Activated CD4-positive, alpha-beta T cell treated with anti-CD3 and anti-CD28 coated beads for 1 hour (primary cell): ENCODE measurements at places on chromosomes 7 and 10.

GRCh38 chr7:125747966-125748365 lies 818.3 kb upstream of the POT1 start:
- no peak for DNase-seq

DNA sequence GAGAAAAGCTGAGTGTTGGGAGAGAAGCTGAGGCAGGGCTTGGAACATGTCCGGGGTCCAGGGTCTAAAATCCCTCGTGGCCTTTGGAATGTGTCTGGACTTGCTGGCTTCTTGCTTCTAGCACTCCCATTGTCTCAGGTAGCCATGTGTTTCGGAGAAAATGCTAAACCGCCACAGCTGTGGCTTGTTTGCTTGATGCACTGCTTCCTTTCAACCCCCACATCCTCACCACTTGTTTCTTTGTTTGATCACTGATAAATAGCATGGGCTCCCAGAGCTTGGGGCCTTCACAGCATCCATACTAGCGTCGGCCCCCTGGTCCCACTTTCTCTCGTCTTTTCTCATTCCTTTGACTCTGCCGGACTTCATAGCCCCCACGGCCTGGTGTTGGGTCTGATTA lies 102.7 kb downstream of the ANKRD26 start:
- DNase-seq = no peak

DNA sequence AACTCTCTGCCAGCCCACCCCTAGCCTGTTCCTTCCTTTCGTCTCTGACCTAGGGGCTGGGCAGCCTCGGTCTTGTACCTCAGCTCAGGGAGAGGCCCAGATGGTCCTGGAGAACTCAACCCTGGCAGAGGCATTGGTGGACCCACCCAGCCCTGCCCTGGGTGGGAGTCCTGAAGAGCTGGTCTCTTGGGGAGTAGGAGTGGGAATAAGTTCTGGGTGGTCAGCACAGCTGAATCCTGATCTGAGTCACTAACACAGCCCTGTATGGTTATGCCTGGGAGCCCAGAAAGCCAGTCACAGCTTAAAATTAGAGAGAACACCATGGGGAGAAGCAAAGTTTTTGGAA lies 84.0 kb downstream of the SORBS1 start:
- no peak for DNase-seq

DNA sequence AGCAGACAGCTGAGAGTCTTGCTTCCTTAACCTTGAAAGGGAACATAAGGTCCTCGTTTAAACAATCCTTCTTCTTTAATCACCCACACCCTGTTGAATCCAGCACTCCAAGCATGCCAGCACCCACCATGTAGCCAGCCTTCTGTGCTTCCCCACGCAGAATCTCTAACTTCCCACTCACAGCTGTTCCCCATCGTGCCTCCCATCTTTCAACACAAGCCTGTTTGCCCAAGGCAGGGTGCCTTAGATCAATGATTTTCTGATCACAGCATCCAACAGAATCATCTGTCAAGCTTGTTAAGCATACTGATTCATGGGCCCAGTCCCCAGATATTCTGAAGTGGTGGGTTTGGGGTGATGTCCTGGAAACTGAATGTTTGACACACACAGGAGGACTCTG lies 530.8 kb downstream of the SH2D4B start:
- no peak for DNase-seq

GRCh38 chr7:45021604-45022296 lies 21.7 kb downstream of the CCM2 start:
- no peak for DNase-seq

DNA sequence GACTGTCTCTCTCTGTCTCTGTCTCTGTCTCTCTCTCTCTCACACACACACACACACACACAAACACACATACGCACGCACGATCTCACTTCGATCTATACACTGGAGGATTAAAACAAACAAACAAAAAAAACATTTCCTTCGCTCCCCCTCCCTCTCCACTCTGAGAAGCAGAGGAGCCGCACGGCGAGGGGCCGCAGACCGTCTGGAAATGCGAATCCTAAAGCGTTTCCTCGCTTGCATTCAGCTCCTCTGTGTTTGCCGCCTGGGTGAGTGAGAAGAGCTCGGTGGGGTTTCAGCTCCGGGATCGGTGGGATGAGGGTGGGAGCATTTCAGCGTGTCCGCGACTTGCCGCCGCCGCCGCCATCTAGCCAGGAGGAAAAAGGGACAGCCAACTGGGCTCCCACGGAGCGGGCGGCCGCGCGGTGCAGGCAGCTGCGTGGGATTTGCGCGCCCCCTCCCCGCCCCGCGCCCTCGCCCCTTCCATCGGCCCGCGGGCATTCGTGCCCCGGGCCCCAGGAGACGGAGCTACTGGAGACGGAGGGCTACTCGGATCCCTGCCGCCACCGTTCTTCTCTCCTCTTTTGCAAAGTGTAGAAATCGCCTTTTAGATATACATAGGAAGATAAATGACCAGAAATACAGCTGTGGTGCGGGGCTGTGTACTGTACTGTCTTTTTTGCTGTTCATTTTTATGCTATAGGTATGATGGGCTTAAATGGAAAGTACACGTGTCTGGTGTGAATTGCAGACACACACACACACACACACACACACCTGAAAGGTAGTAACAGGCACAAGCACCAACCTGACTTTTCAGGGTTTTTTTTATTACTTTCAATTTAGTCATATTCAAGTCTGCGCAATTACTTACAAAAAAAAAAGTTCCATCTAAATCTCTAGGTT lies 581 bp downstream of the PTPRZ1 start:
- no peak for DNase-seq

- no peak for DNase-seq
Observed at GRCh38 chr10:3954615-3955014, 169.6 kb upstream of the KLF6 start.

GRCh38 chr7:155789001-155789725 lies 23.1 kb downstream of the SHH start:
- DNase-seq = no peak

- DNase-seq = no peak
Observed at GRCh38 chr10:114167985-114168384, 6.0 kb downstream of the CCDC186 start.

DNA sequence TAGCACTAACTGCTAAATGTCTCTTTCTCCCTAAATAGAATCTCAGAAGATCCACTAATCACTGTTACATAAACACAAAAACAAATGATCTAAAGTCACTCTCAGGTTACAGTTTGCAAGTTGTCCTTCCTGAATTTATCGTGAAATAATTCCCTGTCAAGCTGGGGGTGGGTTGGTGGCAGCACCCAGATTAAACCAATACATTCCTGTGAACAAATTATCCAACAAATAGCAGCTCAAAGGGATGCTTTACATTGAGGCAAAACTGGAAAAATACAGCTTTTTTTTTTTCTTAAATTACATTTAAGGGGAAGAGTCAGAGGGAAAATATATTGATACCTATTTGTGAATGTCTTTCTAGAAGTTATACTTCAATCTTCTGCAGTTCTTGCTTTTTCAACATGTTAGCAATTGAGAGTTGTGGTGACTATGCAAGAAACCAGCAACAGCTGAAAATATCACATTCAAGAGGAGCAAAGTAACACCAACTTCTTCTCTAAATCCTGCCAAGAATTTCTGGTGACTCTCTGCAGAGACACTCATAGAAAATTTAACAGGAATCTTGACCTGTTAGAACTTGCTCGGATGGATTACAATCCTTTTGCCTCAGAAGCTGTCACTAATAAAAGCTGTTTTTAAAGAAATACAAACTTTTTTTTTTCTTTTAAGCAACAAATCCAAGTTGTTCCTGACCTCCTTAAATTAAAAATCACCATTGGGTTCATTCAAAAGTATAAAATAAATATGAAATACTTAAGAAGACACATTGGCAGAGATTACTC lies 18.9 kb downstream of the LMOD2 start:
- DNase-seq = no peak

- no peak for DNase-seq
Observed at GRCh38 chr10:44910602-44911001, 535 bp upstream of the TMEM72 start.

DNA sequence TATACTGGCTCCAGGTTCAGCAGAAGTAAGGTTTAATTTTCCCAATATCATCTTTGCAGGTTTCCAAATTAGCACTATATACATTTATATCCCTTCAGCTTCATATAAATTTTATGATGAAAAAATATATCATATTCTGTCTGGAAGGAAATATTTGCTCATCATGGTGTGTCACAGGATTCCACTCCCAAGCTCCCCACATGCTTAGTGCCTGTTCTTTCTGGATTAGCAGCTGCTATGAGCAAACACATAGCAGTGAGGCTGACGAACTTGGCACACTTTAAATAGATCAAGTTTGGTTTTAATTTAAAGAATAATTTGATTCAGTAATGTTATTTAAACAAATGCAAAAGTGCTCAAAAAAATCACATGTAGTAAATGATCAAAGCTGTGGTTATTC lies 251.9 kb downstream of the AGMO start:
- DNase-seq = no peak

GRCh38 chr10:110448682-110449418 lies 48.9 kb upstream of the DUSP5 start:
- no peak for DNase-seq

- DNase-seq = peak; percentile 34
Observed at GRCh38 chr10:17454161-17455014, at the start of gene ST8SIA6. ST8SIA6 (minus strand) TSS chr10:17454595; CDS start chr10:17454255, 340 bp downstream.

DNA sequence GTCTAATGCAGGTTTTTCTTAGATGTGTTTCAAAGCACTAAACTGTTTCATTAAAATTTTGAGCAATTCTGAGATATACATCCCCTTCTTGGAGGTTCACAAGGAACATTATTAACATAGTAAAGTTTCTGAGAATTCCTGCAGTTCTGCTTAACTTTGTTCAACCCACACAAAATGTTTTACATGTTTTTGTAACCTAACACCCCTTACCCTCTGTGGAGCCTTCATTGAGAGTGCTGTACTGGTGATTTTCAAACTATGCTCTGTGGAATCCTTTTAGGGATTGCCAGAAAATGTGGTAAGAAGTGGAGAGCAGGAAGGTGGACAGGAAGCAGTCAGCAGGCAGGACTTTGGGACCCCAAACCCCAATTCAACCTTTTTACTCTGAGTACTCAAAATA lies 53.6 kb upstream of the ABCB5 start:
- no peak for DNase-seq

DNA sequence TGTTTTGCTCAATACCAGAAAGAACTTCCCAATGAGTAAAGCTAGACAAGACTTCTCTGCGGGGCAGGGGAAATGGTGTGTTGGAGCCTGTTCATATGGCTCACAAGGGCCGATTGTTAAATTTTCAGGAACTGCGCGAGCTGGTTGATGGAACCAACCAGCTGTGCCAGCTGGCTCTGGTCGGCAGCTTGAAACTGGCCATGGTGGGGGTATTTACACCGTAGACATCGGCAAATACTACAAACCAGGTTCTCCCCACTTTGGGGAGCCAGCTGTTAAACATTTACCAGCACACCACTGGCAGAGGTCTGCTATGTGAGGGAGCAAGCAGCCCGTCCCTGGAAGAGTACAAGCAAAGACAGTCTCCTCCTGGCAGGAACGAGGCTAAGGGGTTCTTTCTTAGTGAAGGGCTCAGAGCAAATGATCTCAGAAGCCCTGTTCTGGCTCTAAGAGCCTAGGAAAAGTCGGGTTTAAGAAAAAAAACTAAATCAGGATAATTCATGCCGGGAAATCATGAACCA lies 8.8 kb upstream of the ZMIZ1 start:
- no peak for DNase-seq

GRCh38 chr7:75900617-75901315 lies 14.2 kb upstream of the POR start:
- DNase-seq = no peak

GRCh38 chr10:128018691-128019090 lies 107.5 kb downstream of the MKI67 start:
- DNase-seq = no peak

- DNase-seq = no peak
Observed at GRCh38 chr10:51112013-51112412, 37.7 kb downstream of the PRKG1 start.

DNA sequence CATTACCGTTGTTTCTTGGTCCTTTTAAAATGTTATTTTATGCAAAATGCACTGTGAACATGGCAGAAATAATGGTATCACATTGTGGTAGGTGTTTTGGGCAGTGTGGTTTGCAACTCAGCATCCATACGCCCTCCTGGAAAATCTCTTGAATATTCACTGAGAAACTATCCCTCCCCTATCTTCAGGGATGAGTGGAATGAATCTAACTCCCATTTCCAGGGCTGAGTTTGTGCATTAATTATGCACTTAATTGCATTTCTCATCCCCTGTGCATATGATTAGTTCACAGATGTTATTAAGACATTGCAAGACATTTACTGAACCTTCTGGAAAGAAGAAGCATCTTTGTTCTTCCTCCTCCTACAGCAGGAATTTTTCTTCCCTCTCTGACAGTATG lies 36.5 kb downstream of the CFAP43 start:
- DNase-seq = no peak

DNA sequence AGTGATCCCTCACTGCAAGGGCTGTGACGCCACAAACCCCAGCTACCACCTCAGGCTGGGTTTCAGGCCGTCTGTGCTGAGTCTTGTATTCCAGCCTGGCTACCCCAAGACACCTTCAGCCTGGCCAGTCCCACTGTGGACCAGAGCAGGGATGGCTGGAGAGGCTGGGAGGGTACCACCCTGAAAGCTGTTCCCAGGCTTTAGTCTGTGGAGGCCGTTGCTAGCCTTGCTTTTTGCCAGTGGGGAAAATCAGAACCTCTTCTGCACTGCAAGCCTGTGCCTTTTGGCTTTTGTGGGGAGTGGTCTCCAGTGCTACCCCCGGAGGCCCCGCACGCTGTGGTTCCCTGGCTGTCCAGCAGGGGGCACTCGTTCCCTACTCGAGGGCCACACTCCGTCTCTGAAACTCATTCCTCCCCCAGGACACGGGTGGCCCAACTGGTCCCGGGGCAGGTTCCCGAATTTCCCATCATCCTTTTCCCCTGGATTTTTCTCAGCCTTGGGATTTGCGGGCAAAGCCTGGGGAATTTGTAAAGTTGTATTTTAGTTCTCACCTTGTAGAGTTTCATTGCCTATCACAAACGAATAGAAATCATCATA lies 128.4 kb upstream of the BTBD16 start:
- DNase-seq = no peak

DNA sequence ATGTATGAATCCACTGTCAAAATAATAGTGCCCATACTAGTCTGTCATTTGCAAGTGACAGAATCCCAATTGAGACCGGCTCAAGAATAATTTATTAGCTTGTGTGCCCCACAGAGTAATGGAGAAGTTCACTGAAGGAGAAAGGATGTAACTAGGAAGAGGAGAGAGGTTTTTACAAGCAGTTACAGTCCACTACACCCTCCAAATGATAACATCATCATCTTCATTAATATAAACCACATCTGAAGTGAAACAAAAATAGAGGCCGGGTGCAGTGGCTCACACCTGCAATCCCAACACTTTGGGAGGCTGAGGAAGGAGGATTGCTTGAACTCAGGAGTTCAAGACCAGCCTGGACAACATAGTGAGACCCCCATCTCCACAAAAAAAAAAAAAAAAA lies 226.8 kb downstream of the SKIDA1 start:
- DNase-seq = no peak

GRCh38 chr10:80617807-80618206 lies 80.1 kb downstream of the SH2D4B start:
- no peak for DNase-seq

- no peak for DNase-seq
Observed at GRCh38 chr10:34495938-34496337, 319.2 kb downstream of the PARD3 start.

- no peak for DNase-seq
Observed at GRCh38 chr10:132965411-132966057, 23.2 kb upstream of the CFAP46 start.
